ENCODE measurements at places on chromosomes 6 and 20. TPM values are rescaled to one million over a fixed set of nuclear protein-coding genes. Genes with fewer than 3 reads are reported as not detected.

DNA sequence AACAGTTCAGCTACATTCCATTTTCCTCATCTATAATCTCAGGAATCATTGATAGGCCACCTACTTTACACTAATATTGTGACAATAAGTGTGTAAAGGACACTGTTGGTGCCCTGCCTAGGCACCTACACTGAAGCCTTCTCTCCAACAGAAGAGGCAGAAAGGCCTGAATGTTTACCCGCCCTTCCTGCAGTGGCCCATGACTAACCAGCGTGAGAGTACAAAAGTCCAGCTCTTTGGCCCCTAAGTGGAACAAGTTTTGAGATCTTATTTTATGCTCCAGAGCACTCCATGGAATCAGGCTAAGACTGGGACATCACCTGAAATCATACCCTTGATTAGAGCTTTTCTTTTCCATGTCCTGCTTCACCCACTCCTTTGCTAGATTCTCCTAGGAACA is 359.7 kb downstream of the ARHGAP18 start:
- DNase-seq = no peak
- no peak overlapping the region for H3K4me3 ChIP-seq
- no peak overlapping the region for H3K27ac ChIP-seq
- H3K4me1 ChIP-seq = no peaks in the 10 kb centered on the region
- no peaks in the 10 kb centered on the region for H3K36me3 ChIP-seq
- no peaks in the 10 kb centered on the region for H3K27me3 ChIP-seq

DNA sequence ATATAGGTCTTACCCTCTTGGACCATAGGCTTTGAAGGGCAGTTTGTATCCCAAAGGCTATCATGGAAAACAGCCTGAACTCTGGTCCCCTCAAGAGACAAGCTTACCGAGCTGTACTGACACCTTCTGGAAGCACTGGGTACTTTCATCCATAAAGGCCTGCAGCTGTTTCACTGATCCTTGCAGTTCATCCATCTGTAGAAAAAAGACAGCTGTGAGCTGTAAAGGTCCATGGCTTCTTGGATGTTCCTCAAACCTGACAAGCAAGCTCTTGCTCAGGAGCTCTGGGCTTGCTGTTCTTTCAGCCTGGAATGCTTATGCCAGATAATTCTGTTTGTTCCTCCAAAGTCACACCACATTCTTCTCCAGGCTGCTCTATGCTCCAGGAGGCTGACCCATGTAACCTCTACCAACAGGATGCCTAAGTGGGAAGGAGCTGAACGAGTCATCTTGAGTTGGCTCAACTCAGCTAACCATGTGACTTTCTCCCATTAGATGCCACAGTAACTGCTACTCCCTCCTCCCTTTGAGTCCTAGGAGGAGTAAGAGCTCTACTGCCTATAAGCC is 8.8 kb upstream of the NDRG3 start:
- peaks cover 2% of the 10 kb centered on the region for H3K36me3 ChIP-seq
- H3K4me1 ChIP-seq = peaks cover 29% of the 10 kb centered on the region
- H3K27me3 ChIP-seq = no peaks in the 10 kb centered on the region
- peak; percentile 66 for DNase-seq
- no peak overlapping the region for H3K27ac ChIP-seq

GRCh38 chr6:137637121-137637520 is 142.9 kb upstream of the OLIG3 start:
- H3K27ac ChIP-seq = no peak overlapping the region
- no peaks in the 10 kb centered on the region for H3K27me3 ChIP-seq
- H3K4me1 ChIP-seq = no peaks in the 10 kb centered on the region
- no peak overlapping the region for H3K4me3 ChIP-seq
- H3K36me3 ChIP-seq = no peaks in the 10 kb centered on the region
- DNase-seq = no peak

- H3K27ac ChIP-seq = no peak overlapping the region
- H3K4me3 ChIP-seq = no peak overlapping the region
- no peak for DNase-seq
- H3K36me3 ChIP-seq = no peaks in the 10 kb centered on the region
Measured at GRCh38 chr6:19551611-19552010, 285.6 kb upstream of the ID4 start.

GRCh38 chr6:166402582-166403277 is 20.0 kb upstream of the MPC1 start:
- no peaks in the 10 kb centered on the region for H3K36me3 ChIP-seq
- H3K27me3 ChIP-seq = no peaks in the 10 kb centered on the region
- DNase-seq = no peak
- H3K27ac ChIP-seq = no peak overlapping the region
- no peak overlapping the region for H3K4me3 ChIP-seq

The RAET1E gene
- not detected for total RNA-seq

The CYP21A2 gene
- not detected for total RNA-seq

The CST4 gene
- not detected for total RNA-seq

The OPRM1 gene
- total RNA-seq = not detected

The SLC12A5 gene
- total RNA-seq = not detected
